GM04503 (cell line): ENCODE measurements at places on chromosomes 7 and 10.

GRCh38 chr10:6507311-6507710 is 72.8 kb downstream of the PRKCQ start:
- DNase-seq: no peak

DNA sequence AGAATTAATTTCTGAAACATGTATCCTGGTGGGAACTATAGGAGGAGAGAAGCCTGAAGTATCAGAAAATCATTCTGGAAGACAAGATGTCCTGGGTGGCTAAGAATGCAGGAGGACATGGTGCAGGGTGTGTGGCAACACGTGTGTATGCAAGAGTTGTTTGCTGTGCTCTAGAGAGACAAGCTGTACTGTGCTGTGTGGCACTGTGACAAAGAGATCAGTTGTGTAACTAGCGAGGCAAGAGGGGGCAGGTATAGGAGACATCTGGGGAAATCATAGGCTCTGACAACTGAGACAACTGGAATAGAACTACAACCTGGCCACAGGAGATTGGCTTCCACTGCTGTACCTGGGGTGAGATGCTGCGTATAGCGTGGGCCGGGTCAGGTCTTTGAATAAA is 9.3 kb downstream of the ITGA8 start:
- no peak for DNase-seq

GRCh38 chr10:64115908-64116643 is 594.9 kb downstream of the REEP3 start:
- DNase-seq: no peak

DNA sequence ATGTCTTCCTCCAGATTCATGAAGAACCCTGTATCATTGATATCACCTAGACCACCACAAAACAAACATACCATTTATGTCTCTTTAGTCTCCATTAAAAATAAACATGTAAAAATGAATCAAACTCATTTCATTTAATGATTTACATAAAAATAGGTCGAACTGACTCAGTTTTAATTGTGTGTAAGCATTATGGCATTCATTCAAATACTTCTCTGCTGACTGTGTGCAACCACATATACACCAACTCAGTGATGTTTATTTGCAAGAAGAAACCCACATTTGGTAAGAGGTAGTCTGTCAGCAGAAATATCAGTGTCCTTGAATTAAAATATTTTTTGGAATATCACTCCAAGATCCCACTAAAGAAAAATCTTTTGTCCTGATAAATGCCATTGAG is 30.5 kb downstream of the ABCB1 start:
- peak; percentile 10 for DNase-seq

GRCh38 chr10:47340608-47341170 is 7.5 kb upstream of the RBP3 start:
- no peak for DNase-seq

GRCh38 chr7:11135573-11135972 is 161.9 kb downstream of the PHF14 start:
- no peak for DNase-seq

DNA sequence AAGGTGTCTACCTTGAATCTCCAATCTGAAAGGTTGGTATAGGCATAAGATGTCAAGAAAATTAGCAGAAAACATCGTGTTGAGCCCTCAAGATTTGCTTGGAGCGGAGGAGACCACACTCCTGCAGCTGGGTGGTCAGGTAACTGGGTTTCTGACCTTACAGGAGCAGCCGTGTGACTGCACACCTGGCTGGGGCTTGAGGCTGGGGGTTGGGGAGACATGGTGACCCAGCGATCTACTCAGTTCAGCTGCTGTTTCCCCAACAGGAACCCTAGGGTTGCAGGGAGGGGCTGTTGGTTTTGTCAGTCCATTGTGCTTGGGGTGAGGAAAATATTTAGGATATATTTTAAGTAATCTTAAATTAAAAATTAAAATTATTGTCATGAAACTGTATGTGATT is 147.0 kb upstream of the ZNF32 start:
- no peak for DNase-seq

DNA sequence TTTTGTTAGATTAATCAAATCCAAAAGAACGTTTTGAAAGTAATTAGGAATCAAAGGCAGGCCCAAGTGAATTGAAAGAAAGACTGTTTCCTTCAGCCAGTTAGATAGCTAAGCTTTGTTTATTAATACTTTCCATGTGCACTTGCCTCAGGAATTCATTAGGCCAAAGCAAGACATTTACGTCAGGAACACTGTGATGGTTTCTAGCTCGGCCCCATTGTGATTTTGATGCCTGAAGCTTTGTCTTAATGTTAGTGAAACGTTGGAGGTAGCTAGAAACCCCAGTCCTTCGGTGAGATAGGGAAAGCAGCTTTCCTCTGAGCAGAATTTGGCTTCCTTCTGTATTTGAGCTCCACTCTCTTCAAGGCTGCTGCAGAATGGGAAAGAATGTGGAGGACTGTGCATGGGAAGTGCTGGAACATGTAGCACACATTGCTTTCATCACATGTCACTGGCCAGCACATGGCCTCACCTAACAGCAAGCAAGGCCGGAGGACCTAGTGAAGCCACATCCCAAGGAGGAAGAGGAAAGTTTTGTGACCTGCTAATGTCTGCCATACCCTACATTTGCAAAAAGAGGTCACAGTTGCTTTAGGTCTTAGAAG is 64.1 kb downstream of the PCGF5 start:
- DNase-seq: no peak

DNA sequence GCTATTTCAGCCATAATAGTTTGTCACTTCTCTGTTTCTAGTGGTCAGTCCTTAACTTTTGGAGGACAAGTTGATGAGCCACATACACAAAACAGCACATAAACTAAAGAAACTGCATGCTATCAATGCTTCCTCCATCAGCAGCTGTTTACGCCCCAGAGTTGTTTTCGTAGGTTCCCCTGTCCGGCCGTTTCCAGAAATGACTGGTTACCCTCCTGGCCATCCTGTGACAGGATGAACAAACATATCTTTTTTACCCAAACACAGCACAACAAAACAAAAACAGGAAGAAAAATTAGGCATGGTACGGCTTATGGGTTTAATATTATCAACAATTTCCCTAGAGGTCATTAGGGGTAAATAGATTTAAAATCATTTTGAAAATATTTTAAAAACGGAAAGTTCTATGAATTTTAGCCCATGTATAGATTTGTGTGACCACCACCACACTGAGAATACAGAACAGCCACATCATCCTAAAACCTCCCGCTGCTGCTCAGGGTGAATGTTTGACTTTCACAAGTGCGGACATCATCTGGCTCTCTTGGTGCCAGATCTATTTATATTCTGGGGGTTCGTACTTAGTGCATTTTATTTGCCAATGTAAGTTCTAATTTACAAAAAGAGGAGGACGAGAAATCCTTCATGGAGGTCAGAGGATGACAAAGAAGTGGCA is 74.8 kb downstream of the HIPK2 start:
- no peak for DNase-seq

- DNase-seq: no peak
Observed at GRCh38 chr10:47045331-47045861, 134.2 kb downstream of the PTPN20 start.

- no peak for DNase-seq
Observed at GRCh38 chr10:1432161-1432560, 305.2 kb downstream of the ADARB2 start.

GRCh38 chr7:52507546-52508255 is 527.7 kb upstream of the POM121L12 start:
- DNase-seq: no peak

GRCh38 chr7:129768614-129769399 is 157.3 kb downstream of the NRF1 start:
- no peak for DNase-seq

DNA sequence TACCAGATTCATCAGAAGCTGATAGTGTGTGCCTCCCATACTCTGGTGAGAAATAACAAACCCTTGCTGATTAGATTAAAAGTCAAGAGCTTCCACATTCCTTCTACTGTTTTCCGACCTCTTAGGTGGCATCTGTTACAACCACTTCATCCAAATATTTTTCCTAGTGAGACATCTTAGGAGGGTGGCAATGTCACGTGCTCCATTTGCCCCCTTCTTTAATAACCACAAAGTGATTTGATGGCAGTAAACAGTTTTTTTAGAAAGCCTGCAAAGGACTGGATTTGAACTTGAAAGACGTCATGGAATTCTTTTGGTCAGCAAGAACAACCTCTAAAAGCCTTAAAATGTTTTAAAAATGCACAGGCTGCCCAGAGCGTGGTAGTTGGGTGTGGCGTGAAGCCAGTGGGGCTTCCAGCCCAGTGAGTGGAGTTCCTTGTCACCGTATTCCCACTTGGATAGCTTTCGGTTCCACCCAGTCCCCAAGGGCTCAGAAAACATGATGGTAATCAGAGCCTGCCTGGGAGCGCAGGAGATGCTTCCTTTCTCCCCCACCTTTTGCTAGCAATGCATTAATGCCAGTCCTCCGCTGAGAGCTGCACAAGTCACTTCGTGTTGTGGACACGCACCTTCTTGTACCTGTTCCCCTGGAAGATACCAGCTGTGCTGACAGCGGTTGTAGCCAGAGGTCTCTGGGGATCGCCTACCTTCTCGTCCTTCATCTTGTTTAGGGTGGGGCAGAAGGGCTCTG is 256.4 kb downstream of the KIAA1217 start:
- DNase-seq: peak; percentile 85

GRCh38 chr10:69172241-69172982 is 7.6 kb upstream of the SUPV3L1 start:
- DNase-seq: peak; percentile 42

DNA sequence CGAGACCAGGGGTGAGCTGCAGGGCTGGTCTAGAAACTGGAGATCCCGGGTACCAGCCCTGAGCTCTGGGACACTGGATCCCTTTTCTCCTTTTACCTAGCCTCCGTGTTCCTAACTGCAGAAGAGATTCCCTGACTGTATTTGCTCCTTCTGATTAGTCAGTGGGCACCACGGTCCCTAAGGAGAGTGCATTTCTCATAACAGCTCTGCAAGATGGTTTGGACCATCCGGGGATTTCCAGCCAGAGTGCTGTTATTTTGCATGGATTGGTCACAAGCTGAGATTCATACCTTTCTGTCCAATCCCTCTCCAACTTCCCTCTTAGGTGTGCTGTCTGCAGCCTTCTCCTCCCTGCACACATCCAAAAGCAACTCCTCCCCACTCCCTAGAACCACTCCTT is 122.6 kb downstream of the MYL10 start:
- no peak for DNase-seq

DNA sequence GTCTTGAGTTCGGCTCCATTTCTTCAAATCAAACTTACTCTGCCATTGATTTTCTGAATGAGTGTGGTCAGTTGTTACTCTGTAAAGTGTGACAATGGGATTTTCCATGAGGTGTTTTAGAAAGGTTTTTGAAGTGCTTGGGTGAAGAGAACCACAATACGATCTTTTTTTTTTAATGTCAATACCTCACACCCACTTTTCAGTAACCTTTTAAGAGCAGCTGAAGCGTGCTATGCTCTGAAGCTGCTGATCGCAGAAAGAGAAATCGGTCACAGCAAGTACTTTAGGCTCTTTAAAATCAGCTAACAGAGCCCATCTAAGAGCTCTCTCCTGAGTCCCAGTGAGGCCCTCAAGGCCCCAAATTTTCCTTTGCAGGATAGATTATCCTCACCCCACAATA is 34.4 kb upstream of the YAE1 start:
- DNase-seq: no peak

DNA sequence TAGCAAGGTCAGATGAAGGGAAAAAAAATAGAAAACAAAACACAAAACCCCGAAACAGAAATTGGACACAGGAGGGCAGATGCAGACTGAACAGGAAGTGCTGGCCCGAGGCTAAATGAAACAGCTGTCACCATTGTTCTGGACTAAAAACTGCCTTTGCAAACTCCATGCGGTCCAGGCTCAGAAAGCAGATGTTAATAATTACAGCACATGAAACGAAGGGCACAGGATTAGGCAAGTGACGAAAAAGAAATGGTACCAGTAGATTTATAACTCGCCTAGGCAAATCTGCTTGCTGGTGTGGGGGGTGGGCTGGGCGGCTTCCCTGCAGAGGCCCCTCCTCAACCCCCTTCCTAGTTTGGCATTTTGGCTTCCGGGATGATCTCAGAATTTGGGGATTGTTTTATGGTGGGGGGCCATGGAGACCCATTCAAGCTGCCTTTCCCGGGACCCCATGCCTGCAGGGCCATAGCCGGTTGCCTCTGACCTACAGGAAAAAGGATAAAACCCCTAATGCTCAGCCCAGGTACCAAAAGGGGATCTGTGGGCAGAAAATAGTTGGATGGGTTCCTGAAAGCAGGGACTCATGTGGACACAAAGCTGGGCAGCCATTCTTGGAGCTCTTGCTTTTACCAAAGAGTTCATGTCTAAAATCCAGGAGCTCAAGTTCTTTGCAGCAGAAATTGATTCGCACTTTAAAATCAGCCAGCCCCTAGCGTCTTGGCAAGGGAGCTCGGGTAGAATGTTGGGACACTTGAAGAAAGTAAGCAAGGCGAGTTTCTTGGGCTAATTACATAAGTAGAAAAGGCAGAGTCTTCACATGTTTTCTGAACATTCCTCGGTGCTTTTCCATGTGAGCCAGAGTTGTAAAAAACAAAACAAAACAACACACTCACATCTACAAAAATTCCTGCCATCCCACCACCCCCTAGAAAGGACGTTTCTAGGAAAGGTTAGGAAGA is 39.0 kb upstream of the EMX2 start:
- DNase-seq: peak; percentile 37

DNA sequence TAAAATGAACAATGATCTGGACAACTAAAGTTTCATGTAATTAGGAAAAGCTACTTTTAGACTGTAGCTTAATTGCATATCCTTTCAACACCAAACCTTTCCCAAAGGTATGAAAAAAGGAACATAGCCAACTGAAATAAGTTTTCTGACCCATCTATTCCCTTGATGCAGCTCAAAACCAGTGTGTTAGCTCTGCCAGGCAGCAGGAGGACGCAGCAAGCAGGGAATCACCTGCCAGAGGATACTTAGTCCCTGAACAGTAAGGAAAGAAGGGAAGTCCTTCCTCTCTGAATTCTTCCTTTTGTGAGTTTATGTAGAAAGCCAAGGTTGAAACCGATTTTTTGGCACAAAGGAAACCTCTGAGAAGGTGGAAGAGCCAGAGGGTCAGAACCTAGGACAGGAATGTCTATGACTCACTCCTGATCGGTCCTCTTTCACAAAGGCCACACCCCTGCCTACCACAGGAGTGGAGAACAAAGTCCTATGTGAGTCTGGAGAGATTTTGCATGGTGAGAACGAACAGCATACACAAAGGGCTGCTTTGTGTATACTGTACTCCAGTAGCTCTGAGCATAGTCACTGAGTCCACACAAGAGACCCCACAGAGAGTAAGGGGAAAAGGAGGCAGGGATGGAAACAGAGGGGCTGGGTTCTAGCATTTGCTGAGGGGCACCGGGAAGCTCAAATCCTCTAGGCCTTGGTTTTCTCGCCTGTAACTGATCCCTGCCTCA is 68.8 kb upstream of the GSDME start:
- DNase-seq: no peak

DNA sequence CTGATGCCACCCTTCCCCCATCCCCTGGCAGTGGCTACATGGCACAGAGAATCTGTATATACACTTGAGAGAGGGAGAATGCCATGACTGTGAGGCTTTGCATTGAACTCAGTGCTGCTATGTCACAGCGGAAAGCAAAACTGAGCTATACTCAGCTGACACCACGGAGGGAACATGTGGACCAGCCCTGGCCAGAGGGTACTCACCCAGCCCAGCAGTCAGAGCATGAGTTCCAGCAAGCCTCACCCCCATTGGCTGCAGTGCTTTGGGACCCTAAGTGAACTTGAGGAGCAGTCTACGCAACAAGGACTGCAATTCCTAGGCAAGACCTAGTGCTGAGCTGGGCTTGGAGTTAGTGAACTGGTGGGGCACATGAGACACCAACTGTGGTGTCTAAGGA is 10.3 kb upstream of the AOC1 start:
- no peak for DNase-seq

GRCh38 chr7:150737265-150738055 is at the start of gene GIMAP5:
GIMAP5 (plus strand) TSS chr7:150737418; CDS start chr7:150740885, 3,467 bp downstream.
- no peak for DNase-seq

- no peak for DNase-seq
Observed at GRCh38 chr7:47427051-47427643, 154.8 kb downstream of the TNS3 start.
